ENCODE measurements at places on chromosomes 5 and 9. TPM values are rescaled to one million over a fixed set of nuclear protein-coding genes. Genes with fewer than 3 reads are reported as not detected.

GRCh38 chr9:84216151-84216550, 124.4 kb downstream of the SLC28A3 start:
- no peaks in the 10 kb centered on the region for H3K27me3 ChIP-seq
- H3K27ac ChIP-seq: no peak overlapping the region
- DNase-seq: no peak
- no peak overlapping the region for H3K4me3 ChIP-seq
- peaks cover 9% of the 10 kb centered on the region for H3K36me3 ChIP-seq
- peaks cover 7% of the 10 kb centered on the region for H3K4me1 ChIP-seq

GRCh38 chr5:38424148-38425060, 132.0 kb downstream of the LIFR start:
- no peak for DNase-seq
- peak overlapping the region; percentile 26 for H3K4me3 ChIP-seq
- peaks cover 6% of the 10 kb centered on the region for H3K27me3 ChIP-seq
- H3K4me1 ChIP-seq: peaks cover 56% of the 10 kb centered on the region

Gene CCDC192
- not detected for total RNA-seq

DNA sequence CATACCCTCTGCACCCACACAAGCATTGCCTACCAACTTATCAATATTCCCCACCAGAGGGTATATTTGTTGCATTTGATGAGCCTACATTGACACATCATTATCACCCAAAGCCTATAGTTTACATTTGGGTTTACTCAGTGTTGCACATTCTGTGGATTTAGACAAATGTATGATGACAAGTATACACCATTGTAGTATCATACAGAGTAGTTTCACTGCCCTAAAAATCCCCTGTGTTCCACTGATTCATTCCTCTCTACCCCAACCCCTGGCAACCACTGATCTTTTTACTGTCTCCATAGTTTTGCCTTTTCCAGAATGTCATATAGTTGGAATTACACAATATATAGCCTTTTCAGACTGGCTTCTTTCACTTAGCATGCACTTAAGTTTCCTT, 85.7 kb upstream of the CPLX2 start:
- no peak overlapping the region for H3K27ac ChIP-seq
- peaks cover 4% of the 10 kb centered on the region for H3K36me3 ChIP-seq
- no peak overlapping the region for H3K4me3 ChIP-seq
- no peak for DNase-seq

Measured in glutamatergic neuron (in vitro differentiated cells).